Activated CD8-positive, alpha-beta memory T cell treated with anti-CD3 and anti-CD28 coated beads for 36 hours (primary cell): ENCODE measurements at places on chromosomes 6 and 20. TPM values are rescaled to one million over a fixed set of nuclear protein-coding genes. Genes with fewer than 3 reads are reported as not detected.

Gene C4B
- total RNA-seq = 3.6 TPM

Gene PHACTR1
- total RNA-seq = not detected

Gene LGSN
- total RNA-seq = not detected

Gene MMP24
- not detected for total RNA-seq

Gene ABCC10
- total RNA-seq = 36.0 TPM

Gene DACT2
- total RNA-seq = not detected
